Astrocyte (in vitro differentiated cells and primary cell): ENCODE measurements at places on chromosomes 6 and 20. TPM values are rescaled to one million over a fixed set of nuclear protein-coding genes. Genes with fewer than 3 reads are reported as not detected.

GRCh38 chr20:32445539-32446273 lies 87.6 kb downstream of the ASXL1 start:
- peaks cover 30% of the 10 kb centered on the region for H3K36me3 ChIP-seq
- no peaks in the 10 kb centered on the region for H3K27me3 ChIP-seq
- DNase-seq, result no peak
- no peak overlapping the region for H3K27ac ChIP-seq
- no peak overlapping the region for H3K4me3 ChIP-seq

GRCh38 chr6:84348801-84349200 lies 121.4 kb upstream of the CEP162 start:
- no peak overlapping the region for H3K27ac ChIP-seq
- H3K4me3 ChIP-seq, result no peak overlapping the region
- H3K36me3 ChIP-seq, result no peaks in the 10 kb centered on the region
- no peak for DNase-seq
- no peaks in the 10 kb centered on the region for H3K27me3 ChIP-seq

Gene NEU1
- total RNA-seq, result 45.0 and 47.3 TPM in 2 replicates

Gene PPP1R14C
- 3.9 and 6.6 TPM in 2 replicates for total RNA-seq
